ENCODE measurements at places on chromosomes 6 and 20.

- DNase-seq, result no peak
These were observed 82.7 kb upstream of the TOP1 start for GRCh38 chr20:40945754-40946450.

DNA sequence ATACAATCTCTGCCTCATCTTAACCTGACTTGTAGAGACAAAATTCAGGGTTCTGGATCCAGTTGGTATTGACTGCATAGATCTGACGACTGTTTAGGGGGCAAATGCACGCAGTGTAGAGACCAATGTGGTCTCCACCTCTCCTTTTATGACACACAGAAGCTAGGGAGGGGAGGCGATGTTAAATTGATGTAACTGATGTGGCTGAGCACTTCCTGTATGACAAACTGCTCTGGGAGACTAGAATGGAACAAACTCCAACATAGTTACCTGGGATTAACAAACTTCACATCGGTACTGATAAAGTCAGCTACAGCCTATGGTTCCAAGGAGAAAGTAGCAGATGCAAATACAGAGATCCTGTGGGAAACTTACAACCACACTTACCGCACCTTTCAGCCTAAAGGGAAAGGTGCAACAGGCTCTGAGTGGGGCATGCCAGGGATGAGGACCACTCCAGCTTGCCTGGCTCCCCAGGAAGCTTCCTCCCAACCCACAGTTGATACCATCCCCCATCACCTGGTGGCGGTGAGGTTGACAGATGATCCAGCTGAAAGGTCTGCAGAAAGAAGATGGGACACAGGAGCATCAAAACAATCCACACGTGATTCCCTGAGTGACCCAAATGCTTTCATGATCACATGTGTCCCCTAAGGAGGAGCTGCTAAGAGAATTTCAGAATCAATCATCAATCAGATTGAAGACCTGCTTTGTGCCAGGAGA lies 60.6 kb upstream of the MRPS10 start:
- no peak for DNase-seq

DNA sequence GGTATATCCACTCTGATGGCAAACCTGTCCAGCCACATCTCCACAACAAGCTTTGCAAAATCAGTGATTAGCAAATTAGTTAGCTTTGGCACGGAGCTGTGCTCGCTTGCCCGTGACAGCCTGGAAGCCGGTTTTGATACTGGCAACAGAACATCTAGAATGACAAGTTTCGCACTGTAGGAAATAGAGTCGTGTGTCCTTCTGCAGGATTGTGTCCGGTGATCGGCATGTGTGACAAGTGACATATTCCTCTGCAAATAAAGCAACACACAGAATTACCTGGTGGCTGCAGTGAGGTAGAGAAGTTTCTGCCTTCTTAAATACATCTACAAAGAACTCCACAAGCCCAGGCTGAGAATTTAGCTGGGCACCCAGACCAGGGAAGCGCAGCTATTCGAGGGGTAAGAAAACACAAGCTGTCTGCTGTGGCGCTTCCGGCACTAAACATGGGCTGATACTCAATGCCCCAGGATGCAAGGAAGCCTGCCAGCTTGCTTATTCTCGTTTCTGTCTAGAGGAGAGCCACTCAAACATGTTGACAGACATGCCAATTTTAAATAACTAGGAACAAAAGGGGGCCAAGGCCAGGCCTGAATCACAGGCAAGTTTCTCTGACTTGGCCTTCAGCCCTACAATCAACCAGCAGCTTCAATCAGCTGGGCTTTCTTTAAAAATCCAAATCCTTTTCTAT lies 22.2 kb downstream of the EIF2S2 start:
- DNase-seq, result no peak

- DNase-seq, result no peak
These were observed 37.4 kb upstream of the FAM135A start for GRCh38 chr6:70375882-70376281.

DNA sequence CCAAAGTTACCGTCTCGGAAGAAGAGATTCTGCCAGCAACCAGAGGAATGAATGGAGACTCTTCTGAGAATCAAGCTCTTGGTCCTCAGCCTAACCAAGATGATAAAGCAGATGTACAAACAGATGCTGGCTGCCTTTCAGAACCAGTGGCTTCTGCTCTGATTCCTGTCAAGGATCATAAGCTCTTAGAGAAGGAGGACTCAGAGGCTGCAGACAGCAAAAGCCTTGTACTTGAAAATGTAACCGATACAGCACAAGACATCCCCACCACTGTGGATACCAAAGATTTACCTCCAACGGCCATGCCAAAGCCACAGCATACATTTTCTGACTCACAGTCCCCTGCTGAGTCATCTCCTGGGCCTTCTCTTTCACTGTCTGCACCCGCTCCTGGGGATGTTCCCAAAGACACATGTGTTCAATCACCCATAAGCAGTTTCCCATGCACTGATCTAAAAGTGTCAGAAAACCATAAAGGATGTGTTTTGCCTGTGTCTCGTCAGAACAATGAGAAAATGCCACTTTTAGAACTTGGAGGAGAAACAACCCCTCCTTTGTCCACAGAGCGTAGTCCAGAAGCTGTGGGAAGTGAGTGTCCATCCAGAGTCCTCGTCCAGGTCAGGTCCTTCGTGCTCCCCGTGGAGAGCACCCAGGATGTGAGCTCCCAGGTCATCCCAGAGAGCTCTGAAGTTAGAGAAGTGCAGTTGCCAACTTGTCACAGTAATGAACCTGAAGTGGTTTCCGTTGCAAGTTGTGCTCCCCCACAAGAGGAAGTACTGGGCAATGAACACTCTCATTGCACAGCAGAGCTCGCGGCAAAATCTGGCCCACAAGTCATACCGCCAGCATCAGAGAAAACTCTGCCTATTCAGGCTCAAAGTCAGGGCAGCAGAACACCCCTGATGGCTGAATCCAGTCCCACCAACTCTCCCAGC lies 109.6 kb downstream of the RTN4IP1 start:
- no peak for DNase-seq

- no peak for DNase-seq
These were observed 147.7 kb upstream of the PHACTR3 start for GRCh38 chr20:59456342-59457279.

DNA sequence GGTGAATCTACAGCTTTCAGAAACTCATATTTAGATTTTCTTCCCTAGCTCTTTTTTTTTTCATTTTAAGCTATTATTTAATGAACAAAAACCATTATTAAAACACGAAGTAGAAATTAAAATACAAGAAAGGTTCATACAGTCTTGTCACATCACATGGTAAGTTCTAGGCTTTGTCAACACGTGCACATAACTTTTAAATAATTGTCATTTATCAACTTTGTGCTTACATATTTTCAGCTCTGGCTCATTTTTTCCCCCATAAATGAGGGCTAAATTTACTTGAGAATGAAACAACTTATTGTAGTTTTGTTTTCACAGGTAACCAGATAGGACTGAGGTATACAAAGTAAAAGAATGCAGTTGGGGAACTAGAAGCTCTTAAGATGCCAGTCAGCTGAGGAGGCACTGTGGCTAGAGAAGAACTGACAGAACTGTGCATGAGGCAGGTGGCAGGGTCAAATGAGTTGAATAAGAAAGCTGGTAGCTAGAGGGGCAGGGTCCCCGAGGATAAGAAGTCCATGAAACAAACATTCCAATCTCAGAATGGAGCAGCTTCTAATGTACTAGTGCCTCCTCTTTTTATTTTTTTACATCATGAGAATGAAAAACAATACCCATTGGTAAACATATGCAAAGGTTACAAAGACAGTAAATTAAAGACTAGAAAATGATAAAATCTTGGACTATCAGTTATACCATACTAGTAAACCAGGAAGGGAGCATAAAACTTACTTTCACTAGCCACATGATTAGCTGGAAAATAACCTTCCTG lies 141.5 kb downstream of the MYB start:
- no peak for DNase-seq

Measured in stimulated activated CD8-positive, alpha-beta memory T cell treated with anti-CD3 and anti-CD28 coated beads, Interleukin-15, amount 100 ng/mL, for 24 hours (primary cell).